ENCODE measurements at places on chromosomes 4 and X.

DNA sequence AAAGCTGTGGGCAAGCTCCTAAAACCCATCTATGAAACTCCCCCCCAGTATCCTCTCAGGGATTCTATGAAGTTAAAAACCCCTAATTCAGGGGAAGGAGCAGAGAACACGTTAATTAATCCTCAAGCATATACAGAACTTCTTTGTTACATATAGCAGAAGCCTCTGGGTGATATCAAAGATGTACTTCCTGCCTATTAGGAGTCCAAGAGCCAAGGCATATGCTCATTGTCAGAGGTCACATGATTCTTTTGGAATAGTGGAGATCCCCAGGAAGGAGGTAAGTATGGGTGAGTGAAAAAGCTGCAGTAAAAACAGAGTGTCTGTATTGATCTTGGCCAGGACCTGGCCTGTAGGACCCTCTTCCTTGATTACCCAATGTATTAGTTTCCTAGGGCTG, 2.9 kb upstream of the SPARCL1 start:
- no peak for DNase-seq

- DNase-seq: no peak
Measured at GRCh38 chr4:136343340-136343739, 1189.0 kb downstream of the PCDH18 start.

GRCh38 chr4:150342945-150343344, 239.0 kb upstream of the MAB21L2 start:
- DNase-seq: no peak

DNA sequence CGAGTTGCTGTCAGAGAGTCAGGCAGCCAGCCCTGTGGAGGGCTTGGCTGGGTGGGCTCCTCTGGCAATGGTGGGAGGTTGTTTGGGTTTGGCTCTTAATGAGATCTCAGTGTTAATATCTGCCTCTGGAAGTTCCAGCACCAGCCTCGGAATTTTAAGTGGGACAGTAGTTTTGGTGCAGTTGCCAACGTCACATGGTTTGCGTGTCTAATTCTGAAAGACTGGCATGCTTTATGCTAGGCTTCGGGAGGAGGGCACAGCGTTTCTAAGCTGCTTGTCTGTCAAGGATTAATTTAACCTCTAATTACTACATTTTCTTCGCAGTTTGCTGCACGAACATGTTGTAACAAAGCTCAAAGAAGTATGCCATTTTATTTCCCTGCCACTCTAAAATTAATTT, 9.2 kb downstream of the MAMLD1 start:
- no peak for DNase-seq

DNA sequence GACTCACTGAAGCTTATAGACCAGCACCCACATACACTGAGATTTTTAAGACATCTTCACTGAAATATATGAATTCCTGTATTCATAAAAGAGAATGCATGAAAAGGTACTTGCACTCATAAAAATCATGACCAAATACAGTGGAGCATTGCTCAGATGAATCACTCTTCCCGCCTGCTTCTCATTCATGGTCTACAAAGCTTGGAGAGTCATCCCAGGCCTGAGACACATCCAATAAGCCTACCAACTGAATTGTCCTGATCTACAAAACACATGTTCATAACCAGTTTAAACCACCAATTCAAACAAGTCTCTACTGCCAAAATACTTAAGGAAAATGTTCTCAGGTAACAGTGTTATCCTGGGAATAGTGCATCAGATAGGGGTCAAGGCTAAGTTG, 38.1 kb downstream of the PROM1 start:
- DNase-seq: peak; percentile 12

GRCh38 chr4:16122784-16123183, 39.0 kb upstream of the PROM1 start:
- DNase-seq: no peak

DNA sequence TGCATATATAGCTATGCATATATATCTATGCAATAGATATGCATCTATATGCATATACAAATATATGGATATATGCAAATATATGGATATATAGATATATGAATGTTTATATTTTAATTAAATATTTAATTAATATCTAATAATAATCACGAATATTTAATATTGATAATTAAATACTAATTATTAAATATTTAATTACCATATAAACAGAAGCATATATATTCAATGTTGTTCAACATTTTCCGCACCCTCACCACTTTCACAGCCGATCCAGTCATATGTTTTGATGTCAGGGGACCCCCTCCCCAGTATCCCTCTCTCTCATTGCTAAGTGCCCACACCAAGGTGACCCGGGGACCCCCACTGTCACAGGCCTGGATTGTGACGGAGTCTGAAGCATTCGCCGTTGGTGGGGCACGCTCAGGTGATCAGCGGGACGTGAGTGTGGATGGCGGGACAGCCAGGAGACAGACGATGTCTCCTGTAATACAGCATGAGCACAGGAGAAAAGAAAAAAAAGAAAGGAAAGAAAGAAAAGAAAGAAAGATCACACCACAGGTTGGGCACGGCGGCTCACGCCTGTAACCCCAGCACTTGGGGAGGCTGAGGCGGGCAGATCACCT, 199.7 kb downstream of the CRLF2 start:
- no peak for DNase-seq

GRCh38 chrX:52933976-52934703, 24.2 kb downstream of the FAM156A start:
- DNase-seq: no peak

DNA sequence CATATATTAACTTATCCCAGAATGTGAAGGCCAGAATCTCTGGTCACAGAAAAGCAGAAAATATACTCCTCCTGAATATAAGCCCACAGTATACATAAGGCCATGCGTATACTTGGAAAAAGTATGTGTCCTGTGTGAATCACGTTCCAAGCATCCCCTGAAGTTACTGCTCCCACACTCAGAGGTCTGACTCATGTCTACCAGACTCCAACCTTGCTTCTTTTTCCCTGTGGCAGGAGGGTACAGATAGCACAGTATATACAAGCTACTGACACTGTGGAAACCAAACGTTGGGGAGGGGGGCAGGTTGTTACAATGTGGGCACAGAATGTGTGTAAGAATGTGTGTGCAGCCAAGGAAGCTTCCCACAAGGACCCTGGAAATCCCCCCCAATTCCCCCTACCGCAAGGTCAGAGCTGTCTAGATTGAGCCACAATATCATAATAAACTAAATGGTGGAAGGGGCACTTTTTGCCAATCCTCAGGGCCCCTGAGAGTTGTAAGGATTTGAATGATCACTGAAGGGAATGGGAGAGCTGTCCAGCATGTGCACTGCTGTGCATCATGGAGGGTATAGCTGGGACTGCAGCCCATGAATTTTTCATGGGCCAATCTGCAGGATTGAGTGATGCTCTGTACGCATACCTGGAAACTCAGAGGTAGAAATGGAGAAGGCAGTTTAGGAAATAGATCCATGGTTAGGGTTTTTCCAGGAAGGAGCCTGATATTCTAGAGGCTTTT, 7.4 kb upstream of the RELL1 start:
- DNase-seq: peak; percentile 89

GRCh38 chr4:2606960-2607506, 70.6 kb downstream of the FAM193A start:
- DNase-seq: no peak

GRCh38 chrX:87583679-87584078, 66.1 kb downstream of the KLHL4 start:
- peak; percentile 46 for DNase-seq

- DNase-seq: no peak
Measured at GRCh38 chr4:25063116-25063515, 32.4 kb upstream of the LGI2 start.

DNA sequence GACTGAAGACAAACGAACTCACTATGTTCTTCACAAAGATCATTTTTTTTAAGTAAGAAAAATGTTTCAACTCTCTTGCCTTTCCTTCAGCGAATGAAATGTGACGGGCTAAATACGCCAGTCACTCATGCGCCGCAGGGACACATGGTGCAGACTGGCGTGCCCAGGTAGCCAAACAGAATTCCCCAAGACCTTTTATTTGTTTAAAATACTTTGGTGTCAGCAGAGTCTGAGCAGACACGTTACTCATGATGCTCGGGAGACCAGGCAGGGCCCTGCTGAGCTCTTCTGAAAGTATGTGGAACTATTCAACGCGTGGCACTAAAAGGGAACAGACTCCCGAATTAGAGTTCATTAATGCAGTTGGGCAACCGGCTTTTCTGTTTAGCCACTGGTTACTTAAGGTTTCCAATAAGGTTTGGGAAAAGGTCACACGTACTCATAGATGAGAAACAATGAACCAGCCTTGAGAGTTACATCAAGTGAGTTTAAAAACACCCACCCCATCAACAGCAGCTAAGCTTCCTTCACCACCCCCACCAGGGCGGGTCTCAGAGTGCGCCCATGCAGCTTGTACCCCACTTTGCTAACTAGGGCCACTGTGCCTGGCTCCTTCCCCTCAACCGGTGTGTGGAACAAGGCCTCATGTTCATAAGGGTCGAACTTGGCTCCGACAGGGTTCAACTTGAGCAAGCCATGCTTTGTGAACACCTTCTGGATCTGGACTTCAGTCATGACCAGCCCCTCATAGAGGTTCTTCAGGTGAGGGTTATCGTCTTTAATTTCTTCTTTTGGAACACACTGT, 7.3 kb downstream of the GRPEL1 start:
- no peak for DNase-seq

GRCh38 chr4:75930152-75930551, 10.7 kb downstream of the NAAA start:
- no peak for DNase-seq

GRCh38 chr4:108751321-108751720, 11.5 kb downstream of the ETNPPL start:
- no peak for DNase-seq

GRCh38 chrX:98065151-98065550, 1181.4 kb downstream of the RPA4 start:
- DNase-seq: no peak

GRCh38 chrX:151754641-151755215, 20.2 kb downstream of the CNGA2 start:
- DNase-seq: no peak

- DNase-seq: no peak
Measured at GRCh38 chr4:62235911-62236310, 1035.8 kb downstream of the ADGRL3 start.

DNA sequence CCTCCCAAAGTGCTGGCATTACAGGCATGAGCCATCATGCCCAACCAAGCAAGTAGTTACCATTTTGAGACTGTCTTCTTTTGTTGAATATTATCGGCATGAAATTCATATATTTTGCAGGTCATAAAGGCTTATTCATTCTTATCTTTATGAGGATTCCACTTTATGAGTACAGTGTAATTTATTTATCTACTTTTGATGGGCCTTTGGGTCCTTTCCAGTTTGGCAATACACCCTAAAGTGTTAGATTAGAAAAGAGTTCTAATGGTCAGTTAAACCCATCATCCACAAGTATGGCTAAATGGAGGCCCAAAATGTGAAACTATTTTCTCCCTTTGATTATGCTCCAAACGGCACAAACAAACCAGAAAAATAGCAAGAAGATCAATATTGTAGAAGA, 10.9 kb upstream of the ABCG2 start:
- no peak for DNase-seq

DNA sequence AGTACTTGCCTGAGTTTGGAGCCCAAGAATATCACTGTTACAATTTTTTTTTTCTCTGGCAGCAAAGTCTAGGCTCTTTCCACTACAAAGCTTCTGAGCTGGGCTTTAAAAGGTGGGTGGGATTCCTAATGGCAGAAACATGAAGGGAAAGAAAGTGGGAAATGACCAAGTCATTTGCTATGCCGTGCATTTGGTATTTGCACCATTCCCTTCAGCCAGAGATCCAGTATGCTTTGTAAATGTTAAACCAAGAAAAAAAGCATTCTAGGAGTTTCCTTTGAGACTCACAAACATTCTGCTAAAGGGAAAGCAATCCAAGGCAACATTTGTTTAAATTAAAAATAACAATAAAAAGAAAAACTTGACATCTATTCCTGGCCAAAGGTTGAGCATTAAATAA, 451.2 kb downstream of the RAB28 start:
- no peak for DNase-seq

DNA sequence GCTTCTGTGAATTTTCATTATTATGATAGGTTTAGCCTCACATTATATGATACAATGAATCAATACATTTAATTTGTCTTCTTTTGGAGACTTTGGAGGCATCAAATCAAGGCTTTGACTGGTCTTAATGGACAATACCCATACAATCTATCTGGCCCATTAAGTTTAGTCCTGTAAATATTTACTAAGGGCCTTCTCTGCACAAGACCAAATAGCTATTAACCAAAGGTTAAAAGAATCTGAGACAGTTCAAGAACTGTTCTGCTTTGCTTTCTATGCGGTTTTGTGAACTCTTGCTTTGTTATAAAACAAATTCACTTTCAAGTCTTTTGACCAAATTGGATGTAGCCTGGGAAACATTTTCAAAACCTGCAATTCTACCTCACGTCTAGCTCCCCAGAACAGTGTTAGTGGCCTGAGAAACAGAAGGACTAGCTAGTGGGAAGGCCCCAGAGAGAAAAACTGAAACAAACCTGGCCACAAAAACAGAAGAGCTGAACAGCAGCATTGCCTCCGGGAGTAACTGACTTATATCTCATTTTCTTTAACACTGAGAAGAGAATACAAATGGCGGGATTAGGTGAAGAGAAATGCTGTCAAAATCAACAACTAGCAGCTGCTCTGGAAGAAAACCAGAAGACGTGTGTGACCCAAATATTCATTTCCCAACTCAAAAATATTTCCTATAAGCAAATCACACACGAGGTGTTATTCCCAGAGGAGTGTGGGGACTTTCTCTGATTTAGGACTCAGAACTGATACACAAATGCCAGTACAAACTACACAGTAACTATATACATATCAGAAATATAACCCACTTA, 548 bp downstream of the TLR1 start:
- DNase-seq: no peak

GRCh38 chr4:65467068-65467680, 203.1 kb downstream of the EPHA5 start:
- no peak for DNase-seq

DNA sequence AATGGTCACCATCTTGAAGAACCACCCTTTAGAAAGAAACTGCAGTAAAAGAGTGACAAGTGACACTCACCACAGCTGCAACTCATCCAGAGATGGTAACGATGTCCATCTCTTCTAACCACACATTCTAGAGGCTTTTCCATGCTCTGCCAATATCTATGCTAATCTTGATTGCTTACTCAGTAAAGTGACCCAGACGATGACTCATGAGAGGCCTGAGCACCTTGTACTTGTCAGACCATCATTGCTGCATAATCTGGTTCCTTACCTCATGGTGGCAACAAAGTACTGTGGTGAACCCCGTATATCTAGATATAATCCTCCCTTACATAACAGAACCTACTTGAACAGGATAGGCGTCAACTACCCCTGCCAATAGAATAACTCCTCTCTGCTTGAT, 75.6 kb downstream of the CCNG2 start:
- peak; percentile 65 for DNase-seq

All from RKO (cell line).